ENCODE measurements at places on chromosomes 12 and 14.

DNA sequence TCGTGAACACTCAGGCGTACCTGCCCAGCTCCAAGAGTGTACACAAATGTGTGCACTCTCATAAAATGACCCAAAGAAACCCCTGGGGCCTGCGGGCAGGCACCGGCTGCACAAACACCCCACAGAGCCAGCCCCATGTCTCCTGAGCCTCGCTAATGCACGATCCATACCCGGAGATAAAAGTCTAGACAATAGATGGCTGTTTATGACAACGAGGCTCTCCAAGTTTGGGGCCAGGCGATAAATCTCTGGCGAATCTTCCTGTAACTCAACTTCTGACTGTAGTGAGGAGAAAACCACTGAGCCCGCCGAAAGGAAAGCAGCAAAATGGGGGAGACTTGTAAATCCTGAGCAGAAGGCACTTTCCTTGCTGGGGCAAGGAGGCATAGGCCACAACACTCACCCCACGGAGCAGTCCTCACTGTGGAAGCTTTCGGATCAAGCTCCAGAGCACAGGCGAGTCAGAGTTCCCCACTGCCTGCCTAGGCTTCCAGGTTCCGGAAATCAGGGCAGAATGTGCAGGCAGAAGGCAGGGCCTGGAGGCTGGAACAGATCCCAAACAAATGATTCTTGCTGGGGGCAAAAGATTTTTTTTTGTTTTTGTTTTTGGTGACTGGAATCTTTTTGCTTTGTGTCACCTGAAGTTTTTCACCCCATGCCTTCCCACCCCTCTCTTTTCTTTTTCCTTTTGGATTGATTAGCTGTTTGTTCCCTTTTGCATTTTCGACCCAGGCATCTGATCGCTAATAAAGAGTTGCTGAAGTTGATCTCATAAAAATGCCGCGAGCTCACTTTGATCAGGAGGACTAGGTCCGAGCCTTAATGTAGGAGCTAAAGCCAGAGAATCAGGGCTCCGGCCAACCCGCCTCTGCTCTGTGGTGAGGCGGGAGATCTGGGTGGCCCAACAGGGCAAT lies 4.5 kb upstream of the HOXC11 start:
- no peak for DNase-seq

DNA sequence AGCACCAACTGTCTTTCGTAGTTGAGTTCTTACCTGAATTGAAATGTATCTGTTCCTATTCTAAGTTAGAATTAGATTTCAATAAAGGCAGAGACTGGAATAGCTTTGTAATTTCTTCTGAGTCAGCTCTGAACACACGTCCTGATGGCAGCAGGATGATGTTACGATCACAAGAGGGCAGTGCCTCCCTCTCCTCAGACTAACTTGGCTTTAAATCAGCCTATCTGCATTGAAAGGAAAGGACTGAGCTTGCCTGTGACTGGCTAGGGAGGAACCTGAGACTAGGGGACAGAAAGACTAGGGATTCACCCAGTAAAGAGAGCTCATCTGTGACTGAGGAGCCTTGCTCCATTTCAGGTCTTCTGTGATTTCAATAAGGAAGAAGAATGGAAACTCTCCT lies 323.7 kb upstream of the OR4E1 start:
- no peak for DNase-seq

- DNase-seq: no peak
Observed at GRCh38 chr12:13000925-13001774, 1.1 kb upstream of the HEBP1 start.

DNA sequence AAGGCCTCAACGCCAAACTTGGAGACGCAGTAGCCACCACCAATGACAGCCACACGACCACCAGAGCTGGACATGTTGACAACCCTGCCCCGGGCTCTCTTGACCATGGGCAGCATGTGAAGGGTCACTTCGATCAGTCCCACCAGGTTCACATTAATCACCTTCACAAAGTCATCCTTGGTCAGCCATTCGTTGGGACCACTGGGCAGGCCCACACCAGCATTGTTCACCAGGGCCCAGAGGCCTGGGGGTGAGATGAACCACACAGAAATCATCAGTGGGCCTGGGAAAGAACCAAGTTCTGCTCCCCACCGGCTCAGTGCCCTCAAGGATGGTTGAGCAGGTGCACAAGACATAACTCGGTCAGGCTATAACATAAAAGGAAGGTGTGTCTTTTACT lies 4.0 kb downstream of the SDR9C7 start:
- DNase-seq: no peak

- DNase-seq: no peak
Observed at GRCh38 chr12:111842556-111843396, 748 bp downstream of the MAPKAPK5 start.

- no peak for DNase-seq
Observed at GRCh38 chr12:124392667-124393413, 97.9 kb downstream of the RFLNA start.

GRCh38 chr12:59652130-59652529 lies 56.3 kb downstream of the SLC16A7 start:
- no peak for DNase-seq

DNA sequence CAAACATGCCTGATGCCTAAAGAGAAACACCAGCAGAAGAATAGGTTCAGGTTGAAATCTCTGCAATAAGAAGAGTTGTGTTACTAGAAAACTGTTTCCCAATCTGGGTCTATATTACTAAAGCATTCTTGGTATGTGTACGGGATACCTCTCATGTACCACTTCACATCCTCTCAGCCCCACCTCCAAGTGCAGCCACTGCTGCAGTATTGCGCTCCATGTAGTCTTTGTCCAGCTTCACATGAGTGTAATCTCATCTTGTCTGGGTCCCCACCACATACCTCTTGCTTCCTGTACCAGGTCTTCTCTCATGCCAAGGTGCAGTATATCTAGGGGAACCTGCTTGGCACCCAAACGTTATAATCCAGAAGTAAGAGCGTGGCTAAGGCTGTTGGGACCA lies 187.5 kb upstream of the EEA1 start:
- no peak for DNase-seq

- no peak for DNase-seq
Observed at GRCh38 chr12:106583242-106584103, 669 bp downstream of the RFX4 start.

DNA sequence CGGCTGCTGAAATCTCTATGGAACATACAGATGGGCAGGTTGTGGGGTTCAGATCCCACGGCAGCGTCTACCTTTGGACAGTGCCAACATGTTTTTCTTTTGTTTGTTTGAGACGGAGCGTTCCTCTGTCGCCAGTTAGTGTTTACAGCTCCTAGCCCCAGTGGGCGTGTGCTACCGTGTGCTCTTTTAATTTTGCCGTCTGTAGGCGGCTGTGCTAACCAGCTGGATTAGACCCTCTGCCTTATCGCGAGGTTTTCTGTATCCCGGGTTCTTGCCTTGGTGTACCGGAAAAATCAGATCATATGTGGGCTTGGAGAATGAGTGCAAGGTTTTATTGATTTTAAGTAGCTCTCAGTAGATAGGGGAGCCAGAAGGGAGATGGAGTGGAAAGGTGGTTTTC lies 9.8 kb upstream of the GALNT6 start:
- no peak for DNase-seq

DNA sequence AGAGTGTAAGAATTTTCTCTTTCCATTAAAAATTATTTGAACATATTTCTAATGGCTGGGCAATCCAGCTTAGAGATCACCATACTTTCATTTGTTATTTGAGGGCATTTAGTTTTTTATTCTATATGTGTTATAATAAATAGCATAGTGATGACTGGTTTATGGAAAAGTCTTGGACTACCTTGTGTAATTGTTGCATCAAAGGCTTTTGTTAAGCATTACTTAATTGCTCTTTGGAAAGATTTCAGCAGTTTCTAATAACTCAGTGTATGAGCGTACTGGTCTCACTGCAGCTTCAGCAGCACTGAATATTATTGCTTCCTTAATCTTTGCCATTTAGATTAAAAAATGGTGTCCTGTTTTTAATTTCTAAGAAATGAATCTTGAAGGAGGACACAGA lies 22.8 kb downstream of the TMEM19 start:
- no peak for DNase-seq

GRCh38 chr12:20596061-20596460 lies 99.1 kb upstream of the SLCO1C1 start:
- no peak for DNase-seq

- DNase-seq: no peak
Observed at GRCh38 chr12:53173085-53173715, 7.3 kb upstream of the ZNF740 start.

DNA sequence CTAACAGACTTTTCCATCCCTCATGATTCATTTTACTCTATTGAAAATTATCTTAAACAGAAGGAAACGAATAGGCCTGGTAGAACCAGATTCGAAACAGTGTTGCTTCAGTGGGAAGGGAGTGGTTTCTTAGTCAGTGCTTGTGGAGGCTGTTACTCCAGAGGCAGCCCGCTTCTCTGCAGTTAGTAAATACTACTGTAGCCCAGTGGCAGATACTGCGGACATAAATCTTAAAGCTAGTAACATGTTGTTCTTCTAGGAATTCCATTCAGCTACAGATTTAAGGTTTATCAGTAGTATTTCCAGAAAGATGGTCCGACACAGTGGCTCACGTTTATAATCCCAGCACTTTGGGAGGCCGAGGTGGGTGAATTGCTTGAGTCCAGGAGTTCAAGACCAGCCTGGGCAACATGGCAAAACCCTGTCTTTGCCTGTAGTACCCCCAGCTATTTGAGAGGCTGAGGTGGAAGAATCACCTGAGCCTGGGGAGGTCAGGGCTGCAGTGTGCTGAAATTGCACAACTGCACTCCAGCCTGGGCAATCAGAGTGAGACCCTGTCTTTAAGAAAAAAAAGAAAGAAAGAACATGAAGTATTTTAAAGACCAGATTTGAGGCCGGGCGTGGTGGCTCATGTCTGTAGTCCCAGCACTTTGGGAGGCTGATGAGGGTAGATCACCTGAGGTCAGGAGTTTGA lies 45.9 kb downstream of the DIP2B start:
- no peak for DNase-seq

DNA sequence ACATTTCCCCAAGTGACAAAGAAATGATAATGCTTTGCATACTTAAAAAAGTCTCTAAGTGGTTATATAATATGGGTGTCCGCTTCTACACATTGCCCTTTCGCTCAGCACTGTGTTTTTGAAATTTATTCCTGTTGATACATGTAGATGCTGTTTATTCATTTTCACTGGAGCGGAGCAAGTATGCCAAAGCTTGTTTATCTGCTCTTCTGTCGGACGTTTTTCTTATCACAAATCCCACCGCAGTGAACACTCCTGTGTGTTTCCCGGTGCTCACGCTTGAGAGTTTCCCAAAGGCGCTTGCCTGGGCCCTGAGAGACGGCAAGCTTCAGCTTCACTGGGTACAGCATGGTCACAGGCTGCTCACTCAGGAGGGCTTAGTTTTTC lies 50.2 kb downstream of the TPCN1 start:
- DNase-seq: no peak

DNA sequence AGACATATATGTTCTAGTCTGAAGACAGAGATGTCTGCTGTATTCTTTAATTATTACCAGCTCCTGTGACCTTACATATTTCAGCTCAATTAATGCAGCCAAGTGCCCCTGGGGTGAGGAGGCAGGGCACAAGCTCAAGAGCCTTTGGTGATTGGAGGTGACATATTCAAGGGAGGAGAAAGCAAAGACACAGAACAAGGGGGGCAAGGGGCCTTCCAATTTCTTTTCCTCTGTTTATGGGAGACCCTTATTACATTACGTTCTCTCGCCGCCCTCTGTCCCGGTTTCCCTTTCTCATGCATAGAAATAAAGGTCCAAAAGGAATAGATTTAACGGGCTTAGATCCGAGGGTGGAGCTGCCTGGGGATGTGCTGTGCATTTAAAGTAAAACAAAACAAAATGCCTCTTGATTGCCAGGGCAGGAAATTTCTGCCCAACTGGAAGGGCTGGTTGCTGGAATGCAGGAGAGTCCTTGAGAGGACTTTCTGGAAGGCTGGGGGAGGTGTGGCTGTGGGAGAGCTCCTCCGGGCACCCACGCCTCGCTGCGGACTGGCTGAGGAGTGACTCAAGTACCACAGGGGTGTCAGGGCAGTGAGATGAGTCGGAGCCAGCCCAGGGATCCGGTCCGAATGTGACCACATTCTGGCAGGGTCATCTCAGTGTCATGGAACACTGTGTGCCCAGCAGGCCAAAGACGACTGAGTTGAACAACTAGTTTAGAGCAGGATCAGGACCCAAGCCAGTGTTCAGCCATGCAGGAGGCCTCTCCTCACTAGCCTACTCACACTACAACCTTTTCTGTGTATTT lies 32.1 kb upstream of the GSG1 start:
- peak; percentile 68 for DNase-seq

- no peak for DNase-seq
Observed at GRCh38 chr14:54919330-54919729, 16.7 kb upstream of the GCH1 start.

GRCh38 chr14:104797115-104798044 lies 1.8 kb upstream of the AKT1 start:
- DNase-seq: no peak

GRCh38 chr12:80716696-80717469 lies at the start of gene MYF5:
TSS of gene MYF5 (plus strand) at chr12:80716912. CDS start at chr12:80717064, 152 bp downstream.
- DNase-seq: no peak

GRCh38 chr12:88725592-88726143 lies 145.4 kb upstream of the KITLG start:
- DNase-seq: no peak

DNA sequence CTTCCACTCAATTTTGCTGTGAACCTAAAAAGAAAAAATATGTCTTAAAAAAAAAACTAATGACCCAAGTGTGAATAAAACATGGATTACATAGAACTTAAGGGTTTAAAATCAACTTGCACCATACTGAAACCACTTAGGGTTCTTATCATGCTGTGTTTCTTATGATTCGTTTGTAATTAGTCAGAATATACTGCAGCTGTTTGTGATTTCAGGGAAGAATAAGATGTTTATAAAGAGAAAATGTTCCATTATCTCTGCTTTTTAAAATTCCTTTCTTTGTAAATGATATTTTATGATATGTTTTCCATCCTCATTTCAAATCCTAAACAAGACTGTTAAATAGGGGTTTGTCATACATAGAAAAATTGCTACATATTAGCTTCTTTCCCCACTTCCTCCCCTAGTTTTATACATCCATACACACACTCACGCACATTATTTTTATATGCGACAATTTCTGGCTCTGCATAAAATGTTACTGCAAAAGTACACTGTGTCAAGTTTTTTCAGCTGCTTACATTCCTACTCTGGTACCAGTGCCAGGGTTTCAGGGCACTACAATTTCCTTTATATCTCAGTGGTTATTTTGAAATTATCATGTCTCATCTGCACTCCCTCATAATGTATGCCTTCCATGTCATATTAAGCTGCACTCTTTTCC lies 275.2 kb upstream of the GARIN6 start:
- no peak for DNase-seq

DNA sequence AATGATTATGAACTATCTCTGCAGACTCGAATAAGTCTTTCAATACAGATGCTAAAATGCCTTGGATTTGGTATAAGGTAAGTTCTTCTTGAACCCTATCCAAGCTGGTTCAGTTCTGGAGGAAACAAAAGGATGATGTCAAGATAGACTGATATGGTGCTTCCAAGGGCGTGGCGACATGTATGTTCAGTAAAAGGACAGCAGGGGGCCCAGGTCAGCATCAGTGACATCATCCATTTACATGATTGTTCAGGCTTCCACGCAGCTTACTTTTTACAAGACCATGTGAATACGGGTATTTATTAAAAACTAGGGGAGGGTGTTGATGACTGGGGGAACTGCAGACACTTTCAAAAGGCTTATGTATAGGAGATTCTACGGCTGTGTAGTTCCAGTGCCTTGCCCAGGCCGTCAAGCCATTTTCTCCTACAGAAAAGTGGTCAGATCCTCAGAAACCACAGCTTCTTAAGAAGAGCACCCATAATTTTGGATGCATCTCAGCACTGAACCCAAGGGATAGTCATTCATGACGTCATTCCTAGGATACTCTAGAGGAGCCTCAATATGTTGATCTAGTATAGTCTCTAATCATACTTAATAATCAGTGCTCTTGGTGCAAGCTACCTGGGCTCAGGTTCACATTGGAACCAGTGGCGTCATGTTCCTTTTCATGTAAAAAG lies 527.7 kb downstream of the FUT8 start:
- DNase-seq: no peak

Measured in skin of body (tissue), 3 donors.